Kidney (tissue), 22 donors: ENCODE measurements at places on chromosomes 2 and 18. TPM values are rescaled to one million over a fixed set of nuclear protein-coding genes. Genes with fewer than 3 reads are reported as not detected.
A peak's percentile ranks its signal among the peaks of the same experiment; 100 is the strongest.

DNA sequence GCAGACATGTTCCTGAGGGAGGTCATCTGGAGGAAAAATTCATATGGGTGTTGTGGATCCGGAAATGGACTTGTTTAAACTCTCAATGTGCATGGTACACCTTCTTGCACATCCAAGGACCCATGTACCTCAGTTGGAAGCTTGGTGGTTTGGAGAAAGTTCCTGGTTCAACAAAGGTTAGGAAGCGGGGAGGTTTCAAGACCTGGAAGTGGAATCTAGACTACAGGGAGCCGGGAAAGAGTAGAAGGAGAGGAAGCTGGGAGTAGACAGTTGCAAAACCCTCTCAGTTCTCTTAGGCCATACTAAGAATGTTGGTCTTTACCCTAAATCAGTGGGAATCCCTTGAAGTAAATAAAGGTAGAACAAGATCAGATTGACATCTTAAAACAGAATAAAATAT is 209.8 kb upstream of the SPOPL start:
- no peak for DNase-seq

GRCh38 chr2:240982821-240983281 is 15.6 kb upstream of the SNED1 start:
- DNase-seq: peak; percentile 37

DNA sequence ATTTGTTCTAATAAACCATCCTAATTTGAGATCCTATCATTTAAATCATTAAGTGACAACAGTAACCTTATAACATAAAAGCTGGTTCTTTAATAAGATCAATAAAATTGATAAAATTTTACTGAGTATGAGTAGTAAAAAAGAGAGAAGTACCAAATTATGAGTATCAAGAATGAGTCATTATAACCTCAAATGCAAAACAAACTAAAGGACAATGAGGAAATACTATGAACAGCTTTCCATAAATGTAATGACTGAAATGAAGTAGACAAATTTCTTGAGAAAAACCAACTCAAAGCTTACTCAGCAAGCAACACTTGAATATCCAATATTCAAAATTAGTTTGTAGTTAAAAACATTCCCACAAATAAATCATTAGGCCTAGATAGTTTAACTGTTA is 433.0 kb downstream of the ZEB2 start:
- no peak for DNase-seq

- DNase-seq: no peak
Measured at GRCh38 chr2:55296393-55296792, 27.4 kb upstream of the MTIF2 start.

- DNase-seq: peak; percentile 85
Measured at GRCh38 chr2:227238238-227239237, 74.1 kb downstream of the COL4A3 start.

- DNase-seq: no peak
Measured at GRCh38 chr18:37540424-37541138, 25.0 kb downstream of the CELF4 start.

- peak; percentile 72 for DNase-seq
Measured at GRCh38 chr18:11689669-11690565, 853 bp downstream of the GNAL start.

GRCh38 chr18:9684881-9685614 is 23.1 kb upstream of the RAB31 start:
- no peak for DNase-seq

DNA sequence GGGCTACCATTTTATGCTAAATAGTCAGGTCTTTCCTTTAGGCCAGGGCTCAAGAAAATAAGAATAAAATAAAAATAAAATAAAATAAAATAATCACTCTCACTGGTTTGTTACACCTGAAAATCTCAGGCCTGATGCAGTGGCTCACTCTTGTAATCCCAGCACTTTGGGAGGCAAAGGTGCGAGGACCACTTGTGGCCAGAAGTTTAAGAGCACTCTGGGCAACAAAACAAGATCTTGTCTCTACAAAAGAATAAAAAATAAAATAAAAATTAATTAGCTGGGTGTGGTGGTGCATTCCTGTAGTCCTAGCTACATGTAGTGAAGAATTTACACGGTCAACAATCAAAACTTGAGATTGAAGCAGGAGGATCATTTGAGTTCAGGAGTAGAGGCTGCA is 159.4 kb downstream of the NRXN1 start:
- no peak for DNase-seq

DNA sequence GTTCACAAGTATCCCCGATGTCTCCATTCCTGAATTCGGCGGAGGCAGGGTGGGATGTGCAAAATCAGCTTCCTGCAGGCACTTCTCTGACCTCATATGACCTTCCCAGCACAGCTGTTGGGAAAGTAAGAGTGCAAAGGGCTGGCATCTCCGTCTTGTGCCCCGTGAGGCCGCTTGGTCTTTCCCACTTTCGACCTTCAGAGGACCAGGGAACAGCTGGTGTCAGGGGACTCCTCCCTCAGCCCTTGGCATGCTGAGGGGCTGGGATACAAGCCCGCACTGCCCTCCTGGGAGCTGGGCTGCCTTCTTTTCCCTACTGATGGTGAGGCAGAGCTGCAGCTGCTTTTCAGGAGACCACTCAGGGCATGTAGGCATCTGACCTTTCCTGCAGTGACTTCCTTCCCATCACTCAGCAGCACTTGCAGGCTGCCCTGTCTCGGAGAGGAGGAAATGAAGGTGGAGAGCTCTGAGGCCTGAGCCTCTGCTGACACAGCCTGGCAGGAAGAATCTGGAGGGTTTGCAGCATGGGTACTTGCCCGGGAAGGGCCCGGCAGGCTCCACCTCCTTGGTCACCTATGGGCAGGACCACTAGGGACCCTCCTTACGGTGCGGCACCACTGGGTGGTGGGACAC is 277.2 kb upstream of the HS6ST1 start:
- no peak for DNase-seq

- no peak for DNase-seq
Measured at GRCh38 chr2:29808321-29808720, 113.1 kb downstream of the ALK start.

GRCh38 chr2:135931776-135932443 is 53.5 kb downstream of the DARS1 start:
- no peak for DNase-seq

DNA sequence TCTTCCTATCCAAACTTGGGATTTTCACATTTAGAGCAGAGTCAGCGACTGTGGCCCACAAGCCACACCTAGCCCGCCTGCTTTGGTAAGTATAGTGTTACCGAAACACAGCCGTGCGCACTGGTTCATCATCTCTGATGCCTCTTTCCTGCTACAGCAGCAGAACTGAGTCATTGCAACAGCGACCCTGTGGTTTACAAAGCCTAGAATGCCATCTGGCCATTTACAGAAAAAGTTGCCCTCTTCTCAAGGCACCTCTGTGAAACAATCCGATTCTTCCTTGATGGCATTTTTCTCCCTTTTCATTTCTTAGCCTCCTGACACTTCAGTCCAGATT is 10.7 kb upstream of the IAH1 start:
- no peak for DNase-seq

Gene NYAP2
- polyA plus RNA-seq: not detected

Gene SERPINB12
- not detected for polyA plus RNA-seq

Gene STAM2
- 12.5 TPM for polyA plus RNA-seq

Gene CCL20
- polyA plus RNA-seq: 2.5 TPM

Gene TGIF1
- 38.5 TPM for polyA plus RNA-seq

Gene IL36B
- polyA plus RNA-seq: not detected

Gene TRIM43
- polyA plus RNA-seq: not detected

Gene GAL3ST2
- polyA plus RNA-seq: 0.39 TPM

Gene ANKRD30B
- not detected for polyA plus RNA-seq

Gene BARD1
- polyA plus RNA-seq: 0.90 TPM

Gene CROCC2
- not detected for polyA plus RNA-seq

Gene FSHR
- not detected for polyA plus RNA-seq
